IPS-NIHi11 (cell line): ENCODE measurements at places on chromosomes 11 and 22.

GRCh38 chr11:83122050-83122449 lies 34.9 kb upstream of the PCF11 start:
- DNase-seq: no peak

DNA sequence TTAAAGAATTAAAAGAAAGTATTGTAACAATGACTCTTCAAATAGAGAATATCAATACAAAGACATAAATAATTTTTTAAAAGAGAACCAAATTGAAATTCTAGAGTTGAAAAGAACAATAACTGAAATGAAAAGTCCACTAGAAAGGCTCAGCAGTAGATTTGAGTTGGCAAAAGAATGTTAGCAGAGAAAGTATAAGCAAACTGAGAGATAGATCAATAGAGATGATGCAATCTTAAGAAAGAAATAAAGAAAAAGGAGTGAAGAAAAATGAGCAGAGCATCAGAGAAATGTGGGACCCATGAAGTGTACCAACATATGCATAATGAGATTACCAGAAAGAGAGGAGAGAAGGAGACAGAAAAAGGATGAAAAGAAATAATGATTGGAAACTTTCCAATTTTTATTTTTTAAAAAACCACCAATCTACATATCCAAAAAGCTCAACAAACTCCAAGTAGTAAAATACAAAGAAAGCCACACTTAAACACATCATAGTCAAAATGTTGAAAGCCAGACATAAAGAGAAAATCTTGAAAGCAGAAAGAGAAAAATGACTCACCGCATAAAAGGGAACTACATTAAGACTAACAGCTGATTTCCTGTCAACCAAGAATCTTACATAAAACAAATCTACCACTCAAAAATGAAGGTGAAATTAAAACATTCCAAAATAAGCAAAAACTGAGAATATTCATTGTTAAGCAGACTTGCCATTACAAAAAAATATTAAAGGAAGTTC lies 20.9 kb downstream of the NCF4 start:
- DNase-seq: no peak

- no peak for DNase-seq
Measured at GRCh38 chr22:45930324-45930723, 46.6 kb downstream of the WNT7B start.

- DNase-seq: no peak
Measured at GRCh38 chr22:31337178-31337577, 9.0 kb downstream of the PATZ1 start.

GRCh38 chr11:117303101-117303500 lies 12.0 kb downstream of the BACE1-AS start:
- no peak for DNase-seq

DNA sequence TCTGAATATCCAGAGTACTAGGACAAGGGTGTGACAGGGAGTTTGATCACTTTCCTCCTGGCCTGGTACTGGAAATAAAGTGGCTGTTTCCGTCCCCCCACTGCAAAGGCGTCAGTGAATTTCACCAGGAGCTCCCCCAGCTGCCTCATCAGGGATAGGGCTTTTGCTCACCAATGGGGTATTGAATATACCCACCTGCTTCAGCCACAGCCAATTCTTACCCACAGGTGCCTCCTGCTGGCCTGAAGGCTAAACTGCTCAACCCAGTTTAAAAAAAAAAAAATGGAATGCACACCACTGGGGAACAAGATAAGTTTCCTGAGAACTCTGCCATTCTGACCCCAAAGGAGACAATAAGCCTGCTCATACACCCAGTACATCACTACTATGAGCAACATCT lies 65.3 kb upstream of the MS4A8 start:
- DNase-seq: peak; percentile 69

DNA sequence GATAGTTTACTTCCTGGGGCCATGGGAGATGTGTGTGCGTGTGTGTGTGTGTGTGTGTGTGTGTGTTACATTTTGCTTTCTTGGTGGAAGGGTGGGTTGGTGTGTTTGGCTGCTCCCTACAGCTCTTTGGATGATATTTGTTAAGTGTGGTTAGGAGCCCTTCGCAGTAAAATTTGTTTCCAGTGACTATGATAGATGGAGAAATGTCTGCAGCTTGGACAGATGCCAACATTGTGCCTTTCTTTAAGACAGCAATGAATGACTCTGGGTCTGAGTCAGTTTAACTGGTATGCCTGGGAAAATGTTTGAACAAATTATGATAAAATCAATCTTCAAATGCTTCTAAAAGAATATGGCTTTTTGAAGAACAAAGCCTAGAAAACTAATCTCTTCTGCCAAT lies 102.7 kb upstream of the TRPC6 start:
- no peak for DNase-seq

DNA sequence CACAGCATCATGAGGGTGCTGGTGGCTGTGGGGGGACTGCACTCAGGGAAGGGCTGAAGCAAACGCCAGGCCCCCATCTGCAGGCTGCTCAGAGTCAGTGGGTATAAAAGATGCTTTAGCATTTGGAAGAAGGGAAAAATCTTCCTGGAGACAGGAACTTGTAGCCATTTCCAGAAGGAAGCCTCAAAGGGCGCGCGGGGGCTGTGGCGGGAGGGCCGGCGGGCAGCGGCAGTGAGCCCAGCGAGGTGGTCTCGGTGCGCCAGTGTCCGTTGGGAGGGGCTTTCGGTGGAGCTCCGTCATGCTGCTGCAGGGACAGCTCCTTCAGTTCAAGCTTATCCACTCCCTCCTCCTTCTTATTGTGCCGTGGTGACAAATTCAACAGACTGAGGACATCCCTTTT lies 63.0 kb upstream of the PITPNB start:
- DNase-seq: no peak

DNA sequence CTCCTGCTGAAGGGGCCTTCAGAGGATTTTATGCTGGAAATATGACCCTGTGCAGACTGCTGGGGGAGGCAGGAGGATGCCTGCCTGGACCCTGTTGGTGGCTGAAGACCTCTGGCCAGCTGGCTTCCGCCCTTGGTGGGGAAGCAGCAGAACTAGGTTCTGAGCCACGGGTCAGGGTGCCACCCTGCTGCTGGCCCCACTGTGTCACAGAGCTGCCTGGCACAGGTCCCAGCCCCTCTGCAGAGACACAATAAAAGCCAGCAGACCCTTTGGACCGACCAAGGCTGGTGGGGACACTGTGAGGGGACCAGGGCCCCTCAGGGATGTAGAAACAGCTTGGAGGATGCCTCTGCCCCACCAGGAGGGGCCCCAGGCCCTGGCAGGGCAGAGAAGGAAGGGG lies 6.9 kb upstream of the SREBF2 start:
- no peak for DNase-seq

GRCh38 chr11:120840661-120841060 lies 183.2 kb upstream of the TBCEL start:
- no peak for DNase-seq

DNA sequence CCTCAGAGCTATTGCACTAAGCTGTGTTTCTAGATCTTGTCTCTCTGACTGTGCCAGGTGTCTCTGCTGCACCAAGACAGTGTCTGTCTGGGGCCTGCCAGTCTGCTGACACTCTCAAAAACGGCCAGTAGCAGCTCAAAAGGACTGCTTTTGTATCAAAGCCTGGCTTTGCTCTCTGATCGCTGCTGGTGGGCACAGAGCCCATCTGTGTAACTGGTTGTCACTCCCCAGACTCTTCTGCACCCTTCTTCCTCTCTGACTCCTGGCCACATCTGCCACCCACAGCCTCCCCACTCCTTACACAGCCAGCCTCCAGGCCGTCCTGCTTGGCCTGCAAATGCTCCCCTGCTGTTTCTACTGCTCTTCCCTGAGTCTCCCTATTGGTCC lies 26.5 kb downstream of the MED15 start:
- peak; percentile 1 for DNase-seq

GRCh38 chr11:14288189-14288935 lies 70.6 kb downstream of the RRAS2 start:
- DNase-seq: no peak

GRCh38 chr11:1570531-1570895 lies 1.6 kb downstream of the DUSP8 start:
- DNase-seq: no peak

GRCh38 chr22:19443544-19444211 lies 3.8 kb downstream of the C22orf39 start:
- no peak for DNase-seq

- no peak for DNase-seq
Measured at GRCh38 chr22:19424186-19424500, 7.4 kb downstream of the HIRA start.

DNA sequence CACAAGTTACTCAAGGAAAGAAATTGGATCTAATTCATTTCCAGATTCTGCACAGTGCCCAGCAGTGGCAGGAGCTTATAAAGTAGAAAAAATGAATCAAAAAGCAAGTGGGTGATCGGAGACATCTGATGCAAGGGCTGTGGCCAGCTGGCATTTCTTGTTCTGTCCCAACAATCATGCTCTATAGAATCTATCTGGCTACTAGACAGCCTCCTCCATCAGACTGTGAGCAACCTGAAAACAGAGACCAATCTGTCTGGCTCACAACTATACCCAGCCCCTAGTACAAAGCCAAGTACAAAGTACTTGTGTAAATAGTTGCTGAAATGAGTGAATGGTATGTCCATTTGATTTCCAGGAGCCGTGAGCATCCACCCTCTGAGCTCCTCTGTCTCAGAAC lies 11.4 kb downstream of the USH1C start:
- no peak for DNase-seq

GRCh38 chr11:75561426-75562047 lies 516 bp upstream of the SERPINH1 start:
- DNase-seq: no peak

GRCh38 chr11:46876471-46876870 lies 30.4 kb upstream of the CKAP5 start:
- no peak for DNase-seq

GRCh38 chr11:35311331-35311730 lies 108.0 kb downstream of the SLC1A2 start:
- no peak for DNase-seq

DNA sequence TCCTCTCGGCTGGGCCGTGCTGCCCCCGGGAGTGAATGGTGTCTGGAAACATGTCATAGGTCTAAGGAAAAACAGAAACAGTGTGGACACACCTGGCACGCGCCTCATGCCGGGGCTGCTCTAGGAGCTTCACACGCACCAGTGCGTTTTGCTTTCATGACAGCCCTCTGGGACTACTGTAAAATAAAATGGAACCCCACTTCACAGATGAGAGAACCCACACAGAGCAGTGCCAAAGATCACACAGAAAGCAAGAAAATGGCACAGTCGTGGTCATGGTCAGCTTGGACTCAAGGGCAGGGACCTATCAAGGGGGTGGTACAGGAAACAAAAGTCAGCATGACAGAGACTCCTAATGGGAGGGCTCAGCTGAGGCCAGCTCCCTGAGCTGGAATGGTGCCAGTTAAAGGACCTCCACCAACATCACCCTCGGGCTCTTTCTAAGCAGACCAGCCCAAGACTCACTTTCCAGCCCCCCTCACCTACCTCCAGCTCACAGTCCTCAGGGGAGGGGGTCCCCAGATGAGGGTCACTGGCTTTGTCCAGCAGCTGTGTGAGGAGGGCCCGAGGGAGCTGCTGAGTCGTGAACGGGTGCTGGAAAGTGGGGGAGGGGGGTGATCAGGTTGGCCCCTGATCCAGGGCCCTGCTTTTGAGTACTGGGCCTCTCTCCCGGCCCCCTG lies 3.3 kb downstream of the MAP4K2 start:
- DNase-seq: no peak

GRCh38 chr11:75498556-75499255 lies 27.0 kb downstream of the GDPD5 start:
- no peak for DNase-seq

DNA sequence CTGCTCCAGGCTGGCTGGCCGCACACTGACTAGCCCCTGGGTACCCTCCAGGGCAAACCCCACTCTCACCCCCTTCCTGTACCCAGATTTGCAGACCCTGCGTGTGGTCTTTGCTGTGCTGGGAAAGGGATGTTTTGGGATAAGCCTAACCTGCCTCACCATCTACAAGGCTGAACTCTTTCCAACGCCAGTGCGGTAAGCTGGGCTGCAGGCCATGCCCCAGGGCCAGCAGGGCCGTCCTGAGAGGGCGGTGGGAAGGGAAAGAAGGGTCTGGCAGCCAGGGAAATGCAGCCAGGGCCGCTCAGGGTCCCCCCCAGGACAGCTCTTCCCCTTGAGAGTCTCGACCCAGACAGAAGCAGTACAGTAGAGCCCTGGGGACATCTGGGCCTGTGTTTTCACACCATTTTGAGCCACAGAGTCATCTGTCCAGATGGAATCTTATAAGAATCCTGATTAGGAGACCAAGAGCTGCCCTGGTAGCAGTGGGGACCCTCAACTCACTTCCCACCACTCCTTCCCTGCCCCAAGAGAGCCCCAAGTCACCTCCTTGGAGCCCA lies 22.4 kb upstream of the SLC22A12 start:
- DNase-seq: no peak

- DNase-seq: no peak
Measured at GRCh38 chr11:7531011-7531410, 17.2 kb downstream of the PPFIBP2 start.

GRCh38 chr11:100719809-100720221 lies 32.7 kb downstream of the ARHGAP42 start:
- peak; percentile 61 for DNase-seq

GRCh38 chr11:75273411-75274391 lies 33.1 kb downstream of the TPBGL start:
- DNase-seq: peak; percentile 3

DNA sequence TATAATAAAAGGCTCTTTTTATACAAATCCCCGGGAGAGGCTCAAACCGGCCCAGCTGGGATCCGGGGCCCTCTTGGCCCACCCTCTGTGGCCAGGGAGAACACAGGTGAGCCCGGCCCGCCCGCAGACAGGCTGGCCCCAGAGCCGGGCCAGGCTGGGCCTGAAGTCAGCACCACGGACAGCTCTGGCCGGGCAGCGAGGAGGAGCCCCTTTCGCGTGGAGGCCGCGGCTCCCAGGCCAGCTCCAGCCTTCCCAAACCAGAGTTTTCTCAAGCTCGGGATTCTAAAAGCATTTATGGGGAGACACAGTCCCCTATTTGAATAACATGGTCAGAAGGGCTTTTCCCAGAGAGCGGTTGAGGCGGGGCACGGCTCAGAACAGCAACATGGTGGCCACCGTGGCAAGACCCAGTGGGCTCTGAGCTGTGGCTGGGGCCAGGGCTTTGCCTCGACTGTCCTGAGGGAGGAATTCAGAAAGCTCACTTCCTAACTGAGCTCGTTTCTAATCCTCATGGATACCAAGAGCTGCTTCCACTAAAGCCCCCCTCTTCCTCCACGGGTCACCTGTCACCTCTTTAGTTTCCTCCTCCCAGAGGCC lies 115.4 kb downstream of the BRD1 start:
- DNase-seq: peak; percentile 92

GRCh38 chr22:48579043-48579927 lies 1248.4 kb downstream of the BRD1 start:
- no peak for DNase-seq

- no peak for DNase-seq
Measured at GRCh38 chr11:65882120-65883057, 2.8 kb downstream of the CTSW start.

- DNase-seq: no peak
Measured at GRCh38 chr11:37394236-37394870, 796.3 kb upstream of the RAG2 start.
